Activated CD4-positive, alpha-beta T cell treated with anti-CD3 and anti-CD28 coated beads for 1 hour (primary cell): ENCODE measurements at places on chromosomes 4 and X.

- no peak for DNase-seq
Observed at GRCh38 chr4:157754410-157754809, 418.4 kb downstream of the GASK1B start.

DNA sequence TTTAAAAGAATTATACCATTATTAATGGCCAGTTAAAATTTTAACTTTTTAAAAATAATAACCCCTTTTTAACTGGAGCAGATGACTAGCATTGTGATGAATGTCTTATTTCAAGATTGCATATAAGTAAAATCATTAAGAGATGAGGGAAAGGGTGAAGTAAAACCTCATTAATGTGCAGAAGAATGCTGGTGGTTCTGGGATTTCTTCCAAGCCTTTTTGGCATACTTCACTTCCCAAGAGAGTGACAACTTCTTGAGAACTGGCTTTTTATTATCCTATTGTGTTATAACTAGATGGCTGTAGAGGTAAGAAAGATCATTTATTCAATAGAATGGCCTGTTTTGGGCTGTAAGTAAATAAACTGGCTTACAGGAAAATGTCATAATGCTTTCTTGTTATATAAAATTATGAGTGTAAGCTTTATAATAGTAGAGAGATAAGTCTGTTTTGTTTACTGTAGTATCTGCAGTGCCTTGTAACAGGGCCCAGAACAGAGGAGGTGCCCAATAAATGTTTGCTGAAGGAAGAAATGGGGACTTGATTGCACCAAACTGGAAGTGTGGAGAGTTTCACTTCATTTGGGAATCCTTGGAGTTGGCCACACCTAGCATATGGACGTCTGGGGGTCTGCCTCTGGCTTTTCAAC, 242.9 kb upstream of the PITX2 start:
- DNase-seq = no peak

DNA sequence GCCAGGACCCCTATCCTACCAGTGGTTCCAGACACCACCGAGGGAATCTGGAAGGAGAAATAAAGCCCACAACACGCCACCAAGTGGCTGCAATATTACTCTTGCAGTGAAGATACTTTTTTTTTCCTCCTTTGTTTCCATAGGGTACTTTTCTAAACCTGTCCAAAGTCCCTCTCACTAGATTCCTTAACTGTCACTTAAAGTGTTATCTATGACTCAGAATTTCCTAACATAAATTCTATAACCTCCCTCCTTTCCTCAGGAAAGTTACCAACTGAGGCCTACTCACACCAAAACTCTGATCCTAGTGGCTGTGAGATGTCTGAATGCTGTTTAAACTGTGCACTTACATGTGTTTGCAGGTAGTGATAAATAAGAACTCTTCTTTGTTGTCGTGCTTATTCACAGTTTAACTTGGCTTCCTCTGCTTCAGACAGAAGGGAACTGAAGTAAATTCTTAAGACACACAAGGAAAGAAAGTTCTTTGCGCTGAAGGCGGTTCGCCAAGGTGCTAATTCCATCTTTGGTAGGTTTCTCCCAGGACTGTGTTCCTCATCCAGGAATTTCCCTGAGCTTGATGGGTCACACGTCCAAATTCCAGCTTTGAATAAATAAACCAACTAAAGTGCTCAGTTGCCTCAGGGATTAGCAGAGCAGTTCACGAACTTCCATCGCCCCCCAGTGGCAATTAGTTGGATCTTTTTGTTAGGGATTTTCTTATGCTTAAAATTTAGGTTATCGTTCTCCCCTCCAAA, 10.7 kb upstream of the HCCS start:
- no peak for DNase-seq

GRCh38 chrX:1246816-1247215, 21.8 kb upstream of the CSF2RA start:
- peak; percentile 71 for DNase-seq

GRCh38 chr4:123588631-123589241, 192.1 kb downstream of the SPRY1 start:
- DNase-seq = no peak

DNA sequence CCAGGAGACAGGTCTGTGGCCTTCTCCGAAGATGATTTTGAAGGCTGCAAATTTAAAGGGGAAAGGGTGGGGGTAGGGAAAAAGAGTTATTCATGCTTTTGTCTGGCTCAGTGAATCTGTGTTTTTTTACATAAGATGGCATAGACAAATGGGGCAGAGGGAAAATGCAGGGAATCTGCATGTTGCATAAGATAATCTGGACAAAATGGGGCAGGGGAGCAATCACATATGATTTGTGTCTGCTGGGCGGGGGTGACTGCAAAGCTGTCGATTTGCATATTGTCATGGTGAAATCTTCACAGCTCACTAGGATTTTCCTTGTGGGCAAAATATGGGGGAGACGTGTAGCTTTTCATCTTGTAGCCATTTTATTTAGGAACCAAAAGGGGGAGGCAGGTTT, 29.4 kb upstream of the GYG2 start:
- DNase-seq = no peak

- DNase-seq = no peak
Observed at GRCh38 chrX:84907324-84907968, 96.2 kb upstream of the APOOL start.

- no peak for DNase-seq
Observed at GRCh38 chrX:153897899-153898298, 6.6 kb upstream of the AVPR2 start.

GRCh38 chr4:164484551-164484950, 269.4 kb upstream of the SMIM31 start:
- no peak for DNase-seq

- DNase-seq = no peak
Observed at GRCh38 chrX:68841251-68842049, 12.6 kb downstream of the EFNB1 start.

DNA sequence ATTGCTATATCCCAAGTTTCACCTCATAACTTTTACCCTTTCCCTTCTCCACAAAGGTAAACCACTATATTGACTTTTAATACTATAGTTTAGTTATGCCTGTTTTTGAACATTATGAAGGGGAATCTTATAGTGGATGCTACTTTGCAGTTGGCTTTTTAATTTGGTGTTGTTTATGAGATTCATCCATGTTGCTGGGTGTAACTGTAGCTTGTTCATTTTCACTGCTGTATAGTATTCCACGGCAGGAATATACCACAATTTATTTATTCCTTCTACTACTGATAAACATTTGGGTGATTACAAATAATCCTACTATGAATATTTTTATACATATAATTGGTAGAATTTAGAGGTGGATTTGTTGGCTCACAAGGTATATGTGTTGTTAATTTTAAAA, 88.4 kb upstream of the NALF2 start:
- DNase-seq = no peak

DNA sequence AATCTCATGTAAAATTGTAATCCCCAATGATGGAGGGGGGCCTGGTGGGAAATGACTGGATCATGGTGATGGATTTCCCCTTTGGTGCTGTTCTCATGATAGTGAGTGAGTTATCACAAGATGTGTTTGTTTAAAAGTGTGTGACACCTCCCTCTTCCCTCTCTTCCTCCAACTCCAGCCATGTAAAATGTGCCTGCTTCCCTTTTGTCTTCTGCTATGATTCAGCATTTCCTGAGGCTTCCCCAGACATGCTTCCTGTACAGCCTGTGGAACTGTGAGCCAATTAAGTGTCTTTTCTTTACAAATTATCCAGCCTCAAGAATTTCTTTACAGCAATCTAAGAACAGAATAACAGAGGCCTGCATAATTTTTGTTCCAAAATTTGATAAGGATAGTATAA, 85.2 kb downstream of the ANAPC10 start:
- no peak for DNase-seq

- no peak for DNase-seq
Observed at GRCh38 chr4:155999725-156000124, 46.1 kb upstream of the CTSO start.
